ENCODE measurements at places on chromosomes 2 and 18. TPM values are rescaled to one million over a fixed set of nuclear protein-coding genes. Genes with fewer than 3 reads are reported as not detected.

Gene CASP10
- total RNA-seq = 49.6 TPM

Gene POTEJ
- not detected for total RNA-seq

DNA sequence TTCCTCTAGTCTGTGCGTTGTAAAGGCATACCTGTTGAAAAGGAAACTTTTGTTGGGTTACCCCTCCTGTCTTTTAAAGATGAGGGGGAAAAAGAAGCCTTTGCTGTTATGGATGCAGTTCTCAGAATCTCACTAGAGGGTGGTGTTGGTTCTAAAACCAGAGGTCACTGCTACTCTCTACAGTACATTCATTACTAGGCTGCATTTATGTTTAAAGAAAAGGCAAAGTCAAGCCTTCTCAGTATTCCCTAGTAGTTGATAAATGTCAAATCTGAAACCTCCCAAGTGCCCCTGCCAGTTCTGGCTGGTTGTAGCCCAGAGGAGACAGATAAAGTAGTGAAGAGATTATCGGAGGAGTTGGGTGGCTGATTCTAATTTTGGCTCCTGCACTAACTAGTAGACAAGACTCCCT, 1.4 kb upstream of the PLCL1 start:
- peak; percentile 51 for DNase-seq

- DNase-seq = no peak
Observed at GRCh38 chr2:67208887-67209500, 188.1 kb upstream of the ETAA1 start.

DNA sequence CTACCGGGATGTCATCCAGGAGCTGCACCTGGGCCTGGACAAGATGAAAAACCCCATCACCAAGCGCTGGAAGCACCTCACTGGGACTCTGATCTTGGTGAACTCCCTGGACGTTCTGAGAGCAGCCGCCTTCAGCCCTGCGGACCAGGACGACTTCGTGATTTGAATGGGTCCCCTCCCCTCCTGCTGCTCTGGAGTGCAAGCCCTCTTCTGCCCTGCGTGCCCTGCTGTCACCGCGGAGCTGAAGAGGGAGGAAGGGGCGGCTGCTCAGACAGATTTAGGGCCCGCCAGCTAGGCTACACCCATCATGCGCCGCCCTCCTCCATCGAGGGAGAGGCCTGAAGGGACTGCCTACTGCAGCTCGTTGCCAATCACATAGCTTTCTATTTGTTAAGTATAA, 101.8 kb downstream of the SH3BP4 start:
- DNase-seq = no peak

Measured in activated CD4-positive, alpha-beta T cell treated with anti-CD3 and anti-CD28 coated beads, Interleukin-2, amount 10 ng/mL, durations not matched to agents 7 days and 5 days (primary cell).